ENCODE measurements at places on chromosomes 11 and 22. TPM values are rescaled to one million over a fixed set of nuclear protein-coding genes. Genes with fewer than 3 reads are reported as not detected.

DNA sequence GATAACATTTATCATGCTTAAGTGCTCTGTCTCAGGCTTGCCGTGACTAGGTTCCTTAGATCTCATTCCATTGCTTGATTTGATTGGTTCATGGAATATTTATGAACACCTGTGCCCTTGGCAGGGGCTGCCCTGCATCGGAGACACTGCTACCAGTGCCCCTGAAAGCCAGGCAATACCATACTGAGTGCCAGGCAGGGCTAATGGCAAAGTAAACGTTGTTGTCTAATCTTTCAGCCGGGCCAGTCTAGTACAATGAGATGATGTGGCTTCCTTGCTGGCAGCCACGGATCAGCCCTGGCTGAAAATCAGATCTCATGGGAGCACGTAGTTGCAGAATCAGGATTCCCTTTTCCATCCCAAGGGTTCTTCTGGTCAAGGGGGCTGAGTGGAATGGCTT, 5.0 kb upstream of the PGA3 start:
- no peak for DNase-seq

The TNNT3 gene
- total RNA-seq: 45.3 TPM

DNA sequence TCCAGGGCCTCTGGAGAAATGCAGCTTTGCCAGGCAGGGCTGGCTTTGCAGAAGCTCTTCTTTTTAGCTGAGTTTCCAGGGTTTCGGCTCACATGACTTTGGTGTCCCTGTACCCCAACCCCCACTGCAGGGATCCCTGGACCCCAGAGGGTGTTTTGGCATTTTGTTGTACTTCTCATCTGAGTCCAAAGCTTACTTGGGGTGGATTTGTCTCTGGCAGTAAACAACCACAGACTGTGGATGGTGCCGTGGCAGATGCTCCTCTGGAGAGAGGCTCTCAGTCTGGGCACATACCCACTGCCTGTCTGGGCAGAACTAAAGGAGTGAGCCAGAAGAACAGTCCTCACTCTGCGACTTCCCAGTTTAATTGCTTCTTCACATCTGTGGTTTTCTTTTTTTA, 49.6 kb downstream of the COMMD9 start:
- DNase-seq: no peak

DNA sequence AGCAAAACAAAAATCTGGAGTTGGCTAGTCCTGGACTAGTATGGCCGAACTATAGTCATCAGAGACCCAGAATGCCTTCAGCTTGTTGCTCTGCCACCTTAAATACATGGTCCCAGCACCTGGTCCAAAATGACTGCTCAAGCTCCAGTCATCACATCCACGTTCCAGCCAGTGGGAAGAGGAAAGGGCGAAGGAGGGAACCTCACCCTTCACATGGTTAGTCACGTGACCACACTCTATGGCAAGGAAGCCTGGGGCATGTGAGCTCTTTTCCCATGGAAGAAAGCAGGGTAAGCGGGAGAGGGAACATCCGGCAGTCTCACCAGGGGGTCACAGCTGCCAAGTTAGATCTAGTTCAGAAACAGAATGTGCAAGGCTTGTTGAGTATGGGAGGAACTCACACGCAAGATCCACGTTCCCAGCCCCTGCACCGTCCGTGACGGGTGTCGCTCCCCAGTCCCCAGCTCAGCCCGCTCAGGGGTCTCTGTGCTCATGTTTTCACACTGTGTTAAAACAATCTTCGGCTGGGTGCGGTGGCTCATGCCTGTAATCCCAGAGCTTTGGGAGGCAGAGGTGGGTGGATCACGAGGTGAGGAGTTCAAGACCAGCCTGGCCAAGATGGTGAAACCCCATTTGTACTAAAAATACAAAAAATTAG, 1.9 kb upstream of the ANO9 start:
- peak; percentile 78 for DNase-seq

The PLA2G3 gene
- total RNA-seq: not detected

GRCh38 chr22:27385261-27385998, 416.1 kb downstream of the MN1 start:
- no peak for DNase-seq

The MS4A15 gene
- total RNA-seq: not detected

The C11orf21 gene
- total RNA-seq: 1.3 TPM

GRCh38 chr22:37147186-37147990, 2.3 kb downstream of the IL2RB start:
- no peak for DNase-seq

DNA sequence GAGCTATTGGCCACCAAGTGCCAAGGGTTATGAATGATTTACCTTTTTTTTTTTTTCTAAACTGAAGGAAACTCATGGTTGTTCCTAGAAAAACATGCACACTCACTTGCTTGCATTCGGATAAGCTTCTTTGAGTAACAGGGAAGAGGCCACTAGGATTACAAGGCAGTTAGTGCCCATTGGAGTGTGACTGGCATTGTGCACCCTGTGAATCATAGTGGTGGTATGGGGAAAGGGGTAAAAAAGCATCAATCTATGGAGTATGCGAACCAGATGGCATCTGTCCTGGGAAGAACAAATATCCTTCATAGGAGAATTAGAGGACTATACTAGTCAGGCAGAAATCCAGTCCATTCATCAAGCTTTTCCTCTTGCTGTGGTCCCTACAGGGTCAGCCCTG, 24.2 kb downstream of the CD44 start:
- no peak for DNase-seq

The ABCG4 gene
- total RNA-seq: 0.23 TPM

GRCh38 chr22:26127126-26127525, 42.1 kb upstream of the SEZ6L start:
- DNase-seq: no peak

The OR10D3 gene
- total RNA-seq: not detected

The APOA4 gene
- total RNA-seq: not detected

- DNase-seq: no peak
These were observed 921.4 kb upstream of the CNTN5 start for GRCh38 chr11:98099371-98099770.

Data from posterior vena cava (tissue), 2 donors.